Epithelial cell of proximal tubule (primary cell): ENCODE measurements at places on chromosomes 6 and 20. TPM values are rescaled to one million over a fixed set of nuclear protein-coding genes. Genes with fewer than 3 reads are reported as not detected.

DNA sequence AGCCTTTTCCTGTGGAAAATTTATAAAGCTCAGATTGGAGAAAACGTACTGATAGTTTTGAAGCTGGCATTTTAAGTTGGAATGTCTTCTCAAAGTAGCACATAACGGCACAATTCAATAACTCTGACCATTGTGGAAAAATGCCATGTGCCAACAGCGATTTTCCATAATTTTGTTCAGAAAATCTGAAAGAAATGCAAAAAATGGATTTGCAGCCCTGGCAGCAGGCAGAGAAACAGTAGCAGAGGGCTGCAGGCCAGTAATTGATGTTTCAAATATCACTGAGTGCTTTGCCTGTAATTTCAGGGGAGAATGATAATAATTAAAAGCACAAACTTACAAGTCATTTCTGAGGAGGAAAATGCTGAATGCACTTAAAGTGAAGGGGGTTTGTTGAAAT, 507.4 kb downstream of the MAFB start:
- DNase-seq, result no peak

GRCh38 chr20:22672191-22672590, 87.8 kb upstream of the FOXA2 start:
- no peak for DNase-seq

GRCh38 chr6:89840538-89840937, 10.9 kb downstream of the CASP8AP2 start:
- DNase-seq, result no peak

DNA sequence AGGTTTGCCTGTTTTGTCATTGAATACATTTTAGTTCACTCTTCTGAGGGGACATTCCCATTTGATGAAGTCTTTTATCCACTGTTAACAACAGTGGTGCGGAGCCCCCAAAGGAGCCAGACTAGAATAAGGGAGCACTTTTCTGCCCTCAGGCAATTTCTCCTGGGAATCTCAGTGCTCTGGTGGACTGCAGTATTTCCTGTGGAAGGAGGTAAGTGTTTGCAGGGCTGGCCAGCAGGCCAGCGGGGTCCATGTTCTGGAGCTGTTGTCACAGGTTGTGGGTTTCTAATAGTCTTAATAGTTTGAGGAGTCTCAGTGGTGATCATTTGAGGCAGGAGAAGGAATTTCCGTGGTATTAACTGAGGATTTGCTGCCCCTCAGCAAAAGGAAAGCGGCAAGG, 83.5 kb downstream of the ASXL1 start:
- DNase-seq, result no peak

DNA sequence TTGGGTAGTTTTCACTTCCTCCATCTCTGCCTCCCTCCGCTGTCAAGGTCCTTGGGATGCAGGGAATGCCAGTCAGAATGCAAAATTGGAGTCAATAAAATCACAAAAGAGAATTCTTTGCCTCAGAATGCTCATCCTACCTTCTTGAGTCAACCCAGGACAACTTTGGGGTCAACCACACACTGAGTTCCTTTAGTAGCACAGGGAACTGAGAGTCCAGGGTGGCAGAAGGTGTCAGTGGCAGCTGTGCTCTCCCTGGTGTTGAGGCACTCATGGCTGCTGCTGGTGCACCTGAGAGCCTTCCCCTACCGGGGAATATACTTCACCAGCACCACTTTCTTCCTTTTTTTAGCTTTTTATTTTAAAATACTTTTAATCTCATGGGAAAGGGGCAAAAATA, 829 bp upstream of the NOTCH4 start:
- DNase-seq, result no peak

The IYD gene
- not detected in 2 replicates for total RNA-seq

- no peak for DNase-seq
Measured at GRCh38 chr6:26123675-26123946, 36.4 kb downstream of the HFE start.

- no peak for DNase-seq
Measured at GRCh38 chr6:7108196-7108963, 619 bp downstream of the RREB1 start.

GRCh38 chr6:51090343-51090742, 271.7 kb downstream of the TFAP2B start:
- no peak for DNase-seq
